ENCODE measurements at places on chromosomes 7 and 10.

DNA sequence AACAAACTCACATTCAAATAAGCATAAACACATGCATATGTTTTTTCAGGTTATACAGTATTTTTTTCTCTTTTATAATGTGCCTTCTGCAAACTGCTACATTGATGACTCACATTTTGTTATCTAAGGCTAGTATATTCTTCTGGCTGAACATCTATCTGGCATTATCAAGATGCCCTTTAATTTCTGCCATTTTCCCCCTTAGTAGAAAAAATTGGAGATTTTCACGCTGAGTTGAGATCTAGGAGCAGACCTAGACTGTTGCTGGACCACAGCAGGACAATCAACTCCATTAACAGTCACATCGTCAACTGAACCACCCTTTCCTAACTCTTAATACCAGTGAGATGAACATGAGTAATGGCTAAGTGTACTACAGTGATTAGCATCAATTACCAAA, 41.6 kb downstream of the ERCC6 start:
- no peak overlapping the region for H3K4me3 ChIP-seq
- H3K4me1 ChIP-seq = no peaks in the 10 kb centered on the region
- no peak overlapping the region for H3K27ac ChIP-seq
- DNase-seq = no peak

GRCh38 chr10:2982146-2982545, 85.2 kb upstream of the PFKP start:
- no peak for DNase-seq
- H3K27ac ChIP-seq = no peak overlapping the region
- H3K4me1 ChIP-seq = no peaks in the 10 kb centered on the region
- no peak overlapping the region for H3K4me3 ChIP-seq

DNA sequence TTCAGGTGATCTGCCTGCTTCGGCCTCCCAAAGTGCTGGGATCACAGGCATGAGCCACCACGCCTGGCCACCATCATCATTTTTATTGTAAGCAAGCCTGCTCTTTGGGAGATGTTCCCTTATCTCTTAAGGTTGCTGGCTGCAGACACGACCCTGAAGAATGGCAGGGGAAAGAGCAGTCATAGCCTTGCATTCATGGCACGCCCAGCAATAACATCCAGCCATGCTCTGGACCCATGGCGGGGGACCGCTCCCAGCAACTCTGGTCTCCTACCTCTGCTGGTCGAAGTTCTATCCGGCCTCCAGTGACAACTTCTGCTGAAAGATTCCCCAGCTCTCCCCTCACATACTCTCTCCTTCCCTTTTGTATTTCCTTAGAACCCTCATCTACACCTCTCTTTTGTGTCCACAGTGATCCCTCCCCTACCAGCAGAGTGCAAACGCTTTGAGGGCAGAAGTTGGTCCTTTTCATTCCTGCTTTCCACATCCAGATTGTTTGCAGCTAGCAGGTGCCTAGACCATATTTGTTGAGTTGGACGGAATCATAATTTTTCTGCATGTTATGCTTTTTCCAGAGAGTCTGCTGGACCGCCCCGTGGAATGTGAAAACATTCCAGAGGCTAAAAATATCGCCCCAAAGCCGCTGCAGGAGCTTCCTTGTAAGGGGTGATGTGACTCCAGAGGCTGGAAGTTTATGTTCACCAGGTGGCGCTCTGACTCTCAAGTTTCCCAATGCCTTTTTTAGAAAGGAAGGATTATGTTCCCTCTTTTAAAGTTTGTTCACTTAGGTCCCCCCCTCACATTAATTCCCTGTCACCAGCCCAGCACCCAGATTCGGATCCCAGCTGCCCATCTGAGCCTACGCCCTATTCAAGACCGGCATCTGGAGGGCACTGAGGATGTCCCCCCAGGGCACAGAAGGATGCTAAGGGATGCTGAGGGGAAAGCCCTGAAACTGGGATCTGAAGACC, 4.3 kb upstream of the MARVELD1 start:
- H3K27ac ChIP-seq = no peak overlapping the region
- peak; percentile 59 for DNase-seq
- no peak overlapping the region for H3K4me3 ChIP-seq
- no peaks in the 10 kb centered on the region for H3K27me3 ChIP-seq
- H3K36me3 ChIP-seq = no peaks in the 10 kb centered on the region
- H3K4me1 ChIP-seq = peaks cover 7% of the 10 kb centered on the region

GRCh38 chr7:70833726-70834125, 298.2 kb upstream of the GALNT17 start:
- peaks cover 19% of the 10 kb centered on the region for H3K4me1 ChIP-seq
- no peak overlapping the region for H3K4me3 ChIP-seq
- DNase-seq = no peak
- H3K27me3 ChIP-seq = no peaks in the 10 kb centered on the region
- H3K36me3 ChIP-seq = no peaks in the 10 kb centered on the region

- no peaks in the 10 kb centered on the region for H3K36me3 ChIP-seq
- no peak overlapping the region for H3K27ac ChIP-seq
- no peak for DNase-seq
- H3K4me3 ChIP-seq = no peak overlapping the region
- H3K4me1 ChIP-seq = no peaks in the 10 kb centered on the region
- H3K27me3 ChIP-seq = no peaks in the 10 kb centered on the region
Measured at GRCh38 chr10:107671960-107672359, 507.5 kb upstream of the SORCS1 start.

GRCh38 chr10:100615241-100615640, 79.5 kb downstream of the HIF1AN start:
- no peaks in the 10 kb centered on the region for H3K4me1 ChIP-seq
- H3K27ac ChIP-seq = no peak overlapping the region
- H3K36me3 ChIP-seq = no peaks in the 10 kb centered on the region

DNA sequence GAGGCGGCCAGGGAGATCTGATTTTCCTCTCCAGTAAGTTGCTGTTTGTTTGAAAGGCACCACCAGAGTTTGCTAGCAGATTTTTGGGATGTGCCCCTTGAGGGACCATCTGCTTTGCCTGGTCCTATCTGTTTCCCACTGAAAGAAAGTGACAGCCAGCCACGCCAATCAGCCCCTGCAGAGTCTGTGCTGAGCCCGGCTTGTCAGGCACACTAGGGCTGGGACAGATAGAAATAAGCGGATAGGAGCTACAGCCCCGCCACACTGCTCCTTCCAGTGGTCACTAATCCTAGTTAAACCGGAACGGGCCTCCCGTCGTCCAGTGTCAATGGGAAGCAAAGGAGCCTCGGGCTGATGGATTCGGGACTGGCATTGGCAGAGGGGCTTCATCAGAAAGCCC, 161.9 kb upstream of the PRR15 start:
- H3K27me3 ChIP-seq = no peaks in the 10 kb centered on the region
- peaks cover 11% of the 10 kb centered on the region for H3K4me1 ChIP-seq
- H3K4me3 ChIP-seq = no peak overlapping the region

- H3K27ac ChIP-seq = no peak overlapping the region
- no peaks in the 10 kb centered on the region for H3K27me3 ChIP-seq
- no peak for DNase-seq
- H3K36me3 ChIP-seq = no peaks in the 10 kb centered on the region
- peaks cover 9% of the 10 kb centered on the region for H3K4me1 ChIP-seq
- no peak overlapping the region for H3K4me3 ChIP-seq
Measured at GRCh38 chr10:44907556-44907955, 3.6 kb upstream of the TMEM72 start.

DNA sequence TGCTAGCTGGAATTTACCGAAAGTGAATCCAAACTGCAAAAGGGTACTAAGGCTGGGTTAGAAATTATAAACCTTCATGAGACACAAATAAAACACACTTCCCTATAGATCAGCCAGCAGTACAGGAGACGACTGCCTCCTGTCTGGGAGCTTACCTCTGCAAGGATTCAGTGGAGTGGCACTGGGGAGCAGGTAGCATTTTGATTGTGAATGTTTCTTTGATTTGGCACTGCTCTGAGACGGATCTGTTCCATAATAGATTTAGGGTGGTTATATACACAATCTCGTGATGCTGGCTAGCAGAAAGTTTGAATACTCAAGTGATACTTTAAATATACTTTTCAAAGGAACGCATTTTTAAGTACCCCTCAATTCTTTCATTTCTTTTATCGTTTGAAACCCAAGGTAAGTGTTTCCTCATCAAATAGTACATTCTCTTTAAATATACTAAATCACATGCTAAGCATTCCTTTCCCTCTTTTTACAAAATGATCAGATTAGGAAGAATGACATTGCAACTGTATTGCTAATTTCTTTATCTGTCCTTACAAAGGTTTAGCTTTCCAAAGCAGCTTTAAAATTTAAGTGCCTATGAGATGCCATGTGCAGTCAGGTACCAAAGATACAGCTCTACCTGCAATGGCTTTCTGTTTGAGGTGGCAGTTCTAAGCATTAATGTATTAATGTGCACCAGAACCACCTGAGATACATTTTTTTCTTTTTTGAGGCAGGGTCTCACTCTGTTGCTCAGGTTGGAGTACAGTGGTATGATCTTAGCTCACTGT, 20.6 kb upstream of the CHCHD3 start:
- no peak overlapping the region for H3K27ac ChIP-seq
- H3K4me1 ChIP-seq = no peaks in the 10 kb centered on the region
- H3K36me3 ChIP-seq = no peaks in the 10 kb centered on the region
- DNase-seq = no peak

GRCh38 chr7:5824297-5824610, 42.8 kb upstream of the RNF216 start:
- no peaks in the 10 kb centered on the region for H3K27me3 ChIP-seq
- H3K4me3 ChIP-seq = no peak overlapping the region
- peaks cover 1% of the 10 kb centered on the region for H3K4me1 ChIP-seq

GRCh38 chr10:26832960-26833359, 27.8 kb downstream of the ABI1 start:
- no peak for DNase-seq
- no peaks in the 10 kb centered on the region for H3K4me1 ChIP-seq
- H3K36me3 ChIP-seq = no peaks in the 10 kb centered on the region
- no peaks in the 10 kb centered on the region for H3K27me3 ChIP-seq

DNA sequence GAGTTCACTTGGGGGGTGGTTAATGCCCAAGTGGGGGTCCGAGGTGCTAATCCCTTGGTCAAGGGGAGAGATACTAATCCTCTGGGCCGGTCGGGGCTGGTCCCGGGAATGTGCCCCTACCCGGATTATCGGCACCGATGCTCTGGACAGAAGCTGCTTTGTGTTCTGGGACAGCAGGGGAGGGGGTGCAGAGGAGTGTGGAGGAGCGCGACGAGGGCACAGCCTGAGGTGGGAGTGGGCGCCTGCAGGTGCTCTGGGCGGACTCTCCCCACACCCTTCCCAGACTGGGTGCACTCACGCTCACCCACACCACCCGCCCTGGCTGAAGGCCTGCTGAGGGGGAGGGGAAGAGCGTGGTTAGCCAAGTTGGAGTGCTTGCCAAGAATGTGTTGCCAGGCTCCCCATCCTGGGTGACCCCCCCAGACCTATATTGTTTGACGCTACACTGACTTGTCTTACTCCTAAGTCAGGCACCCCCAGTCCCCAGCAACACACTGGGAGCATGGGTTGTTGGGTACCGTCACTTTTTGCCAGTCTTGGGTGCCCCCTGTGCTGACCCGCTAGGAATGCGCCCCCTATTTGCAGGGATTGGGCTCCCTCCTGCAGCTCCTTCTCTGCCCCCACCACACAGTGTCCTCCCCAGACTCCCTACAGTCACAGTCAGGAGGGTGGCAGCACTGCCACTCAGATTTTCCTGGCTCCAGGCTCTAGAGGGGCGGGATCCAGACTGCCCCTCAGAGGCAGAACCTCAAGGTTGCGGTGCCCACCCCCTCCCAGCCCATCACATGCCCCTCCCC, 1.2 kb downstream of the SLC4A2 start:
- H3K4me3 ChIP-seq = peak overlapping the region; percentile 79
- peak overlapping the region; percentile 83 for H3K27ac ChIP-seq
- no peaks in the 10 kb centered on the region for H3K27me3 ChIP-seq
- peaks cover 10% of the 10 kb centered on the region for H3K36me3 ChIP-seq
- peaks cover 38% of the 10 kb centered on the region for H3K4me1 ChIP-seq
- no peak for DNase-seq

DNA sequence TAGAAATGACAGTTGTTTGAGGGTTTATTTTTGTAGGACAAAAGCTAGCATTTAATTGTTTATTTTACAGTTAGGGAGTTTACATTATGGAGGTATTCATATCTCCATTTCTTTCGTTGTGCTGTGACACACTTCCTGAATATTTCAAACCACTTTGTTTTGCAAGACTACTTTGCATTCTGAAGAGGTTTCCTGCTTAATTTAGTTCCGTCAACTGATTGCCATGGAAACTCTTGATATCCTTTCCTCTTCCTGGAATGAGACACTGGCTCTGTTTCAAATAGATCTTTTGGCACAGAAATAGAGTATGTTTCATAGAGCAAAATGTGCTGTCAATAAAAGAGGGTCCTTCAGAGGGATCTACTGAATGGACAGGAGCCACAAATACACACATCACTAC, 159.5 kb upstream of the AGR3 start:
- no peak for DNase-seq
- no peaks in the 10 kb centered on the region for H3K27me3 ChIP-seq
- H3K36me3 ChIP-seq = no peaks in the 10 kb centered on the region
- H3K4me1 ChIP-seq = peaks cover 5% of the 10 kb centered on the region
- H3K27ac ChIP-seq = peak overlapping the region; percentile 28

- H3K27ac ChIP-seq = no peak overlapping the region
- no peaks in the 10 kb centered on the region for H3K4me1 ChIP-seq
- DNase-seq = no peak
- peaks cover 31% of the 10 kb centered on the region for H3K36me3 ChIP-seq
- no peak overlapping the region for H3K4me3 ChIP-seq
- H3K27me3 ChIP-seq = no peaks in the 10 kb centered on the region
Measured at GRCh38 chr7:135195968-135196629, 15.2 kb downstream of the WDR91 start.

DNA sequence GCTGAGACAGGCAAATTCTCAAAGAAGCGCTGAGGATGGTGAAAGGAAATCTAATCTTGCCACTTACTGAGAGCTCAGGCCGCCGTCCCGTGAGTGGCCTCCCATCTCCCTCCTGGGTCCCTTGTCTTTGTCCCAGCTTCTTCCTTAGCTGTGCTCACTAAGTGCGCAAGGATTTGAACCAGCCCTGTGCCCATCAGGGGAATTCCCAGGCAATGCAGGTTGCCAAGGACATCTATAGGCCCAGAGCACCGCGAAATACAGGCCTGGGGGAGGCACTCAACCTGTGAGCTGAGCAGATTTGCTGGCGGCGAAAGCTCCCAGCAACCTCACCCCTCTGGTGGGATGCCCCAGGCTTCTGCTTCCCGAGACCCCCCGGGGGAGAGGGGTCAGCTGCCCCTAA, 64.8 kb downstream of the OAT start:
- peaks cover 3% of the 10 kb centered on the region for H3K4me1 ChIP-seq
- H3K36me3 ChIP-seq = no peaks in the 10 kb centered on the region
- no peaks in the 10 kb centered on the region for H3K27me3 ChIP-seq
- no peak overlapping the region for H3K27ac ChIP-seq

GRCh38 chr10:123269675-123270074, 115.5 kb downstream of the BUB3 start:
- no peaks in the 10 kb centered on the region for H3K4me1 ChIP-seq
- no peak overlapping the region for H3K27ac ChIP-seq
- no peak overlapping the region for H3K4me3 ChIP-seq
- no peak for DNase-seq
- H3K27me3 ChIP-seq = peaks cover 3% of the 10 kb centered on the region

GRCh38 chr10:43644252-43644651, 4.4 kb downstream of the ZNF32 start:
- DNase-seq = no peak
- H3K4me1 ChIP-seq = peaks cover 3% of the 10 kb centered on the region
- H3K4me3 ChIP-seq = peak overlapping the region; percentile 65
- H3K36me3 ChIP-seq = peaks cover 36% of the 10 kb centered on the region
- no peaks in the 10 kb centered on the region for H3K27me3 ChIP-seq
- H3K27ac ChIP-seq = no peak overlapping the region

- H3K27ac ChIP-seq = no peak overlapping the region
- H3K27me3 ChIP-seq = no peaks in the 10 kb centered on the region
- H3K4me1 ChIP-seq = no peaks in the 10 kb centered on the region
- H3K4me3 ChIP-seq = no peak overlapping the region
- no peak for DNase-seq
- no peaks in the 10 kb centered on the region for H3K36me3 ChIP-seq
Measured at GRCh38 chr7:106433377-106433776, 148.6 kb upstream of the NAMPT start.
